ENCODE measurements at places on chromosomes 16 and 17. TPM values are rescaled to one million over a fixed set of nuclear protein-coding genes. Genes with fewer than 3 reads are reported as not detected.

The SCGB1C2 gene
- not detected for total RNA-seq

The GRIN2C gene
- total RNA-seq, result 0.53 TPM

The TM4SF5 gene
- not detected for total RNA-seq

The DNAAF8 gene
- total RNA-seq, result 1.3 TPM

The RUNDC3A gene
- total RNA-seq, result 1.7 TPM

The EVPLL gene
- not detected for total RNA-seq

The KRTAP4-6 gene
- not detected for total RNA-seq

The KCNAB3 gene
- 0.21 TPM for total RNA-seq

The FA2H gene
- total RNA-seq, result not detected

The PLEKHH3 gene
- 12.8 TPM for total RNA-seq

The CPNE2 gene
- 8.2 TPM for total RNA-seq

The MT1M gene
- total RNA-seq, result 0.75 TPM

The KCNG4 gene
- not detected for total RNA-seq

The NACA2 gene
- not detected for total RNA-seq

The EFCAB5 gene
- total RNA-seq, result not detected

The VAMP2 gene
- 63.7 TPM for total RNA-seq

The HOXB5 gene
- not detected for total RNA-seq

The NOD2 gene
- 0.45 TPM for total RNA-seq

The CYTH1 gene
- total RNA-seq, result 43.2 TPM

The OR1A1 gene
- not detected for total RNA-seq

The GAST gene
- not detected for total RNA-seq

The TPSD1 gene
- 0.33 TPM for total RNA-seq

The PRSS21 gene
- total RNA-seq, result not detected

The SLC16A13 gene
- 1.5 TPM for total RNA-seq

The CLEC18C gene
- total RNA-seq, result 0.09 TPM

The PIRT gene
- not detected for total RNA-seq

The GPR142 gene
- total RNA-seq, result not detected

The OXLD1 gene
- 16.8 TPM for total RNA-seq

The HAS3 gene
- total RNA-seq, result 0.30 TPM

The MRPL38 gene
- 93.3 TPM for total RNA-seq

The CD300LG gene
- total RNA-seq, result 12.5 TPM

The MPV17L gene
- 8.9 TPM for total RNA-seq

The ERN2 gene
- not detected for total RNA-seq

The LGALS9B gene
- total RNA-seq, result not detected

The MARVELD3 gene
- not detected for total RNA-seq
